ENCODE measurements at places on chromosomes 5 and 9. TPM values are rescaled to one million over a fixed set of nuclear protein-coding genes. Genes with fewer than 3 reads are reported as not detected.

The ASB6 gene
- 15.7 TPM for polyA plus RNA-seq

The CATSPER3 gene
- 0.84 TPM for polyA plus RNA-seq

The CDHR2 gene
- polyA plus RNA-seq, result 0.92 TPM

The TNIP1 gene
- polyA plus RNA-seq, result 84.4 TPM

The TEX53 gene
- not detected for polyA plus RNA-seq

The ABLIM3 gene
- polyA plus RNA-seq, result 117 TPM

The AP3B1 gene
- 48.1 TPM for polyA plus RNA-seq

The GLE1 gene
- polyA plus RNA-seq, result 27.8 TPM

The SOHLH1 gene
- not detected for polyA plus RNA-seq

The PCDHA6 gene
- polyA plus RNA-seq, result 0.34 TPM

The SMIM33 gene
- not detected for polyA plus RNA-seq

The REXO4 gene
- 28.1 TPM for polyA plus RNA-seq

The ADAMTS2 gene
- 34.9 TPM for polyA plus RNA-seq

The GABRB2 gene
- 1.6 TPM for polyA plus RNA-seq

The ACTBL2 gene
- polyA plus RNA-seq, result not detected

The OMD gene
- 1.1 TPM for polyA plus RNA-seq

The NEUROG1 gene
- not detected for polyA plus RNA-seq

The ZNF618 gene
- 34.7 TPM for polyA plus RNA-seq

The TAL2 gene
- polyA plus RNA-seq, result 0.67 TPM

The LAMC3 gene
- polyA plus RNA-seq, result 9.2 TPM

The HAPLN1 gene
- polyA plus RNA-seq, result 3.3 TPM

The LCN12 gene
- 20.9 TPM for polyA plus RNA-seq

The RETREG1 gene
- 2.5 TPM for polyA plus RNA-seq

The F2R gene
- 48.9 TPM for polyA plus RNA-seq

The GAPT gene
- polyA plus RNA-seq, result 0.93 TPM

The PSD2 gene
- polyA plus RNA-seq, result 2.5 TPM

The SPATA31D4 gene
- not detected for polyA plus RNA-seq

The ZNF354C gene
- 17.0 TPM for polyA plus RNA-seq
